ENCODE measurements at places on chromosomes 13 and 19. TPM values are rescaled to one million over a fixed set of nuclear protein-coding genes. Genes with fewer than 3 reads are reported as not detected.

The CALR3 gene
- total RNA-seq = not detected

DNA sequence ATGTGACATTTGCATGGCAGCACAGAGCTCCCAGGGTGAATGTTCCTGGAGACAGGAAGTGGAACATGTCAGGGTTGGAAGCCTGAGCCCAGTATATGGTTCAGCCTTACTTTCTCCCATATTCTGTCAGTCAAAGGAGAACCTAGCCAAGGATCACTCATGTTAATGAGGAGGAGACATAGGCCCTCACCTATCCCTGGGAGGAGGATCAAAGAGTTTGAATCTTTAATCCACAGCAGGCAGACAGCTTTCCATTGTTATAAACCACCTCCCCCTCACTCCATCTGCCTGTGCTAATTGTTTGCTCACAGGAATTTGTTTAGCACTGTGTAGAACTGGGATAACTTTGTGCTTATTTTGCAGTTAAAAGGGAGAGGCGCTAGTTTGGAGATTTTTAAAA lies 1069.1 kb downstream of the EFNB2 start:
- DNase-seq = no peak

The C13orf42 gene
- not detected for total RNA-seq

The CCNE1 gene
- total RNA-seq = 2.0 TPM

GRCh38 chr13:90233933-90234672 lies 1113.4 kb upstream of the MIR17HG start:
- DNase-seq = no peak

- DNase-seq = no peak
Measured at GRCh38 chr13:68696907-68697306, 1410.7 kb upstream of the ATXN8OS start.

DNA sequence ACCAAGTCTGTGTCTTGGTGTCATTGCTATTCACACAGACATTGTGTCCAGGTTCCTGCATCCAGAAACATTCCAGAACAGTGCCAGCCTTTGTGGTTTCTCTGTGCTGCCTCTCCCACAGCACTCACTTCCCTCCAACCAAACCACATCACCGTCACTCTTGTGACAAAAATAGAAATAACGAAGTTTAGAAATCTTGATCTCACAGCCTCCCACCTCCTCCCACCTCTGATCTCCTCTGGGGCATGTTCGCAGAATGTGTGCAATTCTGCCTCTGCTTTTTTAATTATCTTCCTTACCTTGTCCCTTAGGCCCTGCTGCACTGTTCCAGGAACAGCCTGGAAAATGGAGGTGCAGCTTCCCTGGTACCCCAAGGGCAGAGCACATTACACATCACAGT lies 8.7 kb upstream of the SERPINE3 start:
- DNase-seq = no peak

Measured in mesenteric fat pad (tissue), 1 donor.